ENCODE measurements at places on chromosomes 1 and 21. TPM values are rescaled to one million over a fixed set of nuclear protein-coding genes. Genes with fewer than 3 reads are reported as not detected.

The MYOG gene
- total RNA-seq, result not detected

The C1QA gene
- total RNA-seq, result not detected

The C1QB gene
- not detected for total RNA-seq

The TFAP2E gene
- total RNA-seq, result 0.33 TPM

The MYCL gene
- total RNA-seq, result 0.15 TPM

The SYTL1 gene
- 0.15 TPM for total RNA-seq

The MECR gene
- 20.7 TPM for total RNA-seq

The CRYAA gene
- total RNA-seq, result not detected

The FAM151A gene
- not detected for total RNA-seq

The NCMAP gene
- not detected for total RNA-seq

The BEST4 gene
- 0.33 TPM for total RNA-seq

The PIP5K1A gene
- total RNA-seq, result 70.8 TPM

The ZFP69B gene
- total RNA-seq, result 2.2 TPM

The LRRC38 gene
- total RNA-seq, result not detected

The MTF1 gene
- 4.0 TPM for total RNA-seq

The LIPI gene
- not detected for total RNA-seq

The C1orf210 gene
- total RNA-seq, result not detected

The OR2T29 gene
- not detected for total RNA-seq

The INTS11 gene
- total RNA-seq, result 62.8 TPM

The NUF2 gene
- total RNA-seq, result 3.5 TPM

The WNT3A gene
- total RNA-seq, result not detected

The SLAMF7 gene
- total RNA-seq, result not detected

The GUCA2A gene
- total RNA-seq, result not detected

The LCE3D gene
- total RNA-seq, result not detected

The SNX7 gene
- 46.5 TPM for total RNA-seq

The FASLG gene
- total RNA-seq, result not detected

The CLDN17 gene
- not detected for total RNA-seq

The TNFRSF18 gene
- total RNA-seq, result 0.33 TPM

The SERTAD4 gene
- 0.29 TPM for total RNA-seq

The KTI12 gene
- total RNA-seq, result 12.4 TPM

The INAVA gene
- not detected for total RNA-seq

The CD34 gene
- total RNA-seq, result 0.17 TPM

The IVL gene
- not detected for total RNA-seq

The HES2 gene
- total RNA-seq, result 1.3 TPM

The HSD17B7 gene
- total RNA-seq, result 17.5 TPM

The BRWD1 gene
- 60.9 TPM for total RNA-seq

The DEPDC1 gene
- 35.5 TPM for total RNA-seq

The EPHA10 gene
- not detected for total RNA-seq

The HFM1 gene
- 0.17 TPM for total RNA-seq

The OLFM3 gene
- not detected for total RNA-seq

The EPRS1 gene
- total RNA-seq, result 175 TPM

The SLC35F3 gene
- not detected for total RNA-seq

The NOS1AP gene
- 0.29 TPM for total RNA-seq

The NEK2 gene
- 1.5 TPM for total RNA-seq

The MX1 gene
- total RNA-seq, result 6.1 TPM

The PPM1J gene
- 1.3 TPM for total RNA-seq

The RGS18 gene
- total RNA-seq, result not detected

The GPATCH3 gene
- total RNA-seq, result 7.4 TPM

The C1orf185 gene
- not detected for total RNA-seq

The FCAMR gene
- not detected for total RNA-seq

The RAB25 gene
- not detected for total RNA-seq

The PADI4 gene
- not detected for total RNA-seq

The SLC30A2 gene
- not detected for total RNA-seq

The CFH gene
- total RNA-seq, result 128 TPM
